ENCODE measurements at places on chromosomes 1 and 21.

- no peak for DNase-seq
Observed at GRCh38 chr1:61812916-61813315, 70.6 kb downstream of the PATJ start.

GRCh38 chr1:212935387-212935981, 14.9 kb upstream of the VASH2 start:
- DNase-seq = no peak

GRCh38 chr1:215433237-215433636, 133.9 kb upstream of the KCTD3 start:
- DNase-seq = no peak

DNA sequence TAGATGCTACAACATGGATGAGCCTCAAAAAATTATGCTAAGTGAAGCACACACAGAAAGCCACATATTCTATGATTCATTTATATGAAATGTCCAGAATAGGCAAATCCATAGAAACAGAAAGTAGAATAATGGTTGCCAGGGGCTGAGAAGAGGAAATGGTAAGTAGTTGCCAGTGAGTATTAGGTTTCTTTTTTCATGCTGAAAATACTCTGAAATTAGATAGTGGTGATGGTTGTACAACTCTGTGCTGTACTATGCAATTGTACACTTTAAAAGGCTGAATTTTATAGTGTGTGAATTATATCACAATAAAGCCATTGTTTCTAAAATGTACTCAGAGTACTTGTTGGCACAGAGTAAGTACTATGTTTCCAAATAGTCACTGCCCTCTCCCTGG, 15.5 kb upstream of the GFI1 start:
- DNase-seq = no peak

DNA sequence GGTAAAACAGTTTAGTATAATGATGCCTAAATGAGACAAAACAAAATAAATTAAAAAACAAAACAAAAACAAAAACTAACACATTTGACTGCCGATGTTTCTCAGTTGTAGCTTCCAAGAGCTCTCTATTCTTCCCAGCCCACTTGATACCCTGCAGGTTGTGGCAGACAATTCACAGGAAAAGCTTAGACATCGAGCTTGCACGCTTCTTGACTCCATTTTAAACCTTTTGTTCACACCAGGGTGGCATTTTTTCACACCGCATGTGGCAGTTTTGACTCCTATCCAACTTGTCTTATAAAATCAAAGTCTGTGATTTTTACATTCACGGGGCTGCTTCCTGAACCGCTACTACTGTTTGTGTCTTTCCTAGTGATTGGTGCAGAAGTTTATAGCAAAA, 575.9 kb downstream of the USP25 start:
- DNase-seq = no peak

DNA sequence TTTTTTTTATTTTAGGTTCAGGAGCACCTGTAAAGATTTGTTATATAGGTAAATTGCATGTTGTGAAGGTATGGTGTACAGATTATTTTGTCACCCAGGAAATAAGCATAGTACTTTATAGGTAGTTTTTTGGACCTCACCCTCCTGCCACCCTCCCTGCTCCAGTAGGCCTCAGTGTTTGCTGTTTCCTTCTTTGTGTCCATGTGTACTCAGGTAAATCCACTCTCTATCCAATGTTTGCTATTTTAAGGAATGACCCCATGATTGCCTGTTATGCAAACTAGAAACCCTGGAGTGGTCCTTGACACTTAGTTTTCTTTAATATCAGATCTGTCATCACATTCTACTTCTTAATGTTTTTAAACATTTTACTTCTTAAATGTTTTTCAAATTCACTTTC, 33.9 kb downstream of the LHX9 start:
- no peak for DNase-seq

GRCh38 chr1:21668232-21668950, 766 bp downstream of the RAP1GAP start:
- DNase-seq = no peak

- DNase-seq = no peak
Observed at GRCh38 chr1:178875936-178876335, 5.1 kb upstream of the ANGPTL1 start.

DNA sequence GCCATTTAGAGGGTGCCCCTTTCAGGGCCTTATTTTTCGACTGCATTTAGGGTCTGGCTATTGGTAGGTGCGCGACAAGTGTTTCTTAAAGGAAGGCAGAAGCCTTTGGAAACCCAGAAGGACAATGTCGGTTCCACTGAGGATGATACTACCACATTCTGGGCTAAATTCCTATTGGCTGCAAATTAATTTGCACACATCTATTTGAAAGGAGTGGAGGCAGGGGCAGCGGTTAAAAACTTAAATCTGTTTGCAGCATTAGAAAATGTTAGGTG, 1.1 kb downstream of the PATJ start:
- no peak for DNase-seq

- peak; percentile 73 for DNase-seq
Observed at GRCh38 chr1:155226188-155226909, 17.9 kb downstream of the MTX1 start.

DNA sequence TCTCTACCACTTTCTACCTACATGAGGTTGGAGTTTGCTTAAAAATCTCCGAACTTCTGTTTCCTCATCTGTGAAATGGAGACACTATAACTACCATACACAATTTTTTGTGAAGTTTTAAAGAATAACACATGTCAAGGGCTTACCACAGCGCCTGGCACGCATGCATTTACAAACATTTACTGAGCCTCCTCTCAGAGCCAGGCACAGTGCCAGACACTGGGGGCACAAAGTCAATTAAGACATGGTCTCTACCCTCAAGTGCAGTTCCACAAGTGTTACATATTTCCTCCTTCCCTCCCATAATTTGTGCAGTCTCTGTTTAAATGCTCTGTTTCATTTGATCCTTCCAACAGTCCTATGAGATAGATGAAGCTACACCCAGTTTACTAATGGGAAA, 356.4 kb upstream of the ESRRG start:
- DNase-seq = no peak

GRCh38 chr1:25945761-25946160, 39.5 kb upstream of the STMN1 start:
- DNase-seq = no peak

DNA sequence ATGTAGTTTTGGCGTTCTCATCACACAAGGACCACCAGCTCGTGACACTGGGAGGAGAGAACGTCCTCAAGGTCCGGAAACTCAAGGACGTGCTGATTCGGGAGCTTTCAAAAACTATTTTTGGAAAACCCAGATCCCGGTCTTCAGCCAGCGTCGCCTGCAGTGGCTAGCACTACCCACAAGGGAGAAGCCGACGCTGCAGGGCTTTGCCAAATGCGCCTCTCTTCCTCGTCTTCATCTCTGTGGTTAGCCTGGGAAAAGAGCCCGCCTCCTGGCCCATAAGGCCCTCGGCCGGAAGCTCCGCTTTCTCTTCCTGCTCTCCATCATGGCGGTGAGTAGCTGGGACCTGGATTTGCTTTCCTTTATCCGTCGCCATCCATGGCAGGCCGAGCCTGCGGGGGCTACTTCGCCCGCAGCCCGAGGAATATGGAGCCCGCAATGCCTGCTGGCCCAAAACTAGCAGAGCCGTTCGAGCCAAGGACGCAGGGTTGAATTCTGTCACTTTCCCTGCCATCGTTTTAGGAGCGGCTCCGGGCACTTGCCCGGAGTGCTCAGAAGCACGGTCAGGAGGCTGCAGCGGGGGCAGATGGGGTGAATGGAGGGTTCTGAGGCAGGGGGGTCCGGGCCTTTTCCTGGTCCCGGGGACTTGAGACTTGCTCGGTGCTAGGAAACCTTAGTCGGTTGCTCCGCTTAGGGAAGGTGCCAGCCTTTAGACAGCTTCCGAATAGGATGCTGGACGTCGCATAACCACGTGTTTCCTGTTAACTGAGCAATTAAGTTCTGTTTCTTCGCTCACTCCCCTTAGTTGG, at the start of gene RPL11:
Gene RPL11, plus strand, starts transcription at position 308 of the 809 bp plus-strand sequence. Its CDS starts 18 bp downstream, at position 326.
- DNase-seq = peak; percentile 76

DNA sequence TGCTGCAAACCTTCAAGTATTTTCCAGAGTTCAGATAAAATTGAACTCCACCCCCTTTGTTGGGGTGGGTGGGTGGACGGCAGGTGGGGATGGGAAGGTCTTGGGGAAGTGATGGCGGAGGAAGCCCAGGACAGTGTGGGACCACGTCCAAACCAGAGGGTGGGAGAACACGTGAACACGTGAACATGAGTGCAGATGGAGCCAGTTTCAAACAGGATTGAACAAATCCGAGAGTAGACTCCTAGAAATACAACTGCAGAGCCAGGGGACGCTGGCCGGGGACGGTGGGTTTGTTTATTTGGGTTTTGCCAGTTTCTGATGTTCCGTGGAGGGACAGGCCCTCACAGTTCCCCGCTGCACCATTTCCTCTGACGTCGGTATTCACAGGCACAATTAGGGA, 2.9 kb downstream of the KRTAP10-2 start:
- DNase-seq = no peak

DNA sequence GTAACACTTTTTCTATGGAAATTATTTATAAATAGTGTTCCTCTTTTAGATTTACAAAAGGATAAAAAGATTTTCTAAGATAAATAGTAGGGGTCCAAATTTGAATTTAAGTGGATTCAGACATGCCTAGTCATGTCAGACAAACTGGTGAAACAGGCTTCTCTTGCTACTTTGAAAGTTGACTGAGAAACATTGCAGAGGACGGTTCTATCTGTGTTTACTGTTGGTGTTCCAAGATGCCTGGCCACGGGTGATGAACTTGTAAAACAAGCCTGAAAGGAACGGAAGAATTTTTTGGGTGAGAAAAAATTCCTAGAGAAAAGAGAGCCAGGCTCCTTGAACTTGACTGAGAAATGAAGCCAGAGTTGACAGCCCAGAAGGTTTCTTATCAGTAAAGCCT, 2.2 kb downstream of the KRTAP19-1 start:
- no peak for DNase-seq

GRCh38 chr1:215875712-215876111, 308.6 kb downstream of the KCTD3 start:
- no peak for DNase-seq

GRCh38 chr1:20403423-20404145, 82.4 kb downstream of the CAMK2N1 start:
- DNase-seq = no peak

- no peak for DNase-seq
Observed at GRCh38 chr1:62917314-62917713, 133.4 kb downstream of the ATG4C start.

DNA sequence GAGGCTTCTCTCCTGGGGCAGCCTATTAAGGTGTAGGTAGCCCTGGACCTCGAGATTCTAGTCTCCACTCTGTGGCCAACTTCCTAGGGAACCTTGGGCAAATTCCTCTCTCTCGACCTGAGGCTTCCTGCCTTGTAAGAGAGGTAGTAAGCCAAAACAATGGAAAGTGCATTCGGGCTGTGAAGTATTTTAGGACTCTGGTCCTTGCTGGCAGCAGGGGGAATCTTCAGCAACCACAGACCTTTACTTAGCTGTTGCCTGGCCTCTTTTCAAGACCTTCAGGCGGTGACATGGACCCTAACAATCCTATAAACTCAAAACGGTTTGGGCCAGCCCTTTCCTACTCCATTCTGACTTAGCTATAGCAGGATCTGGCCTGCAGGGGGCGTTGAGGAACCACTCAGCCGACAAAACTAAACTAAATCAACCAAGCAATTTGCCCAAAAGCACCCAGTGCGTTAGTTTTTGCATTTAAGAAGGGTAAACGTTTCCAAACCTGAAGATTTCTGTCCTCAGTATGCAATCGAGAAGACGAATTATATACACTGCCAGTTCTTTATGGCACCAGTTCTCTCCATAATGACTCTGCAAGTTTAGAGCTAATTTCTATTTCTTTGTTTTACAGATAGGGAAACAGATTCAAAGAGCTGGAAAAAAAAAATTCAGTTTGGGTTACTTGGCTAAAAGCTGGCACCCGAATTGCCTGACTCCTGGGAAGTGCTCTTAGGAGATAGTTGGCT, 10.9 kb upstream of the SESN2 start:
- peak; percentile 76 for DNase-seq

DNA sequence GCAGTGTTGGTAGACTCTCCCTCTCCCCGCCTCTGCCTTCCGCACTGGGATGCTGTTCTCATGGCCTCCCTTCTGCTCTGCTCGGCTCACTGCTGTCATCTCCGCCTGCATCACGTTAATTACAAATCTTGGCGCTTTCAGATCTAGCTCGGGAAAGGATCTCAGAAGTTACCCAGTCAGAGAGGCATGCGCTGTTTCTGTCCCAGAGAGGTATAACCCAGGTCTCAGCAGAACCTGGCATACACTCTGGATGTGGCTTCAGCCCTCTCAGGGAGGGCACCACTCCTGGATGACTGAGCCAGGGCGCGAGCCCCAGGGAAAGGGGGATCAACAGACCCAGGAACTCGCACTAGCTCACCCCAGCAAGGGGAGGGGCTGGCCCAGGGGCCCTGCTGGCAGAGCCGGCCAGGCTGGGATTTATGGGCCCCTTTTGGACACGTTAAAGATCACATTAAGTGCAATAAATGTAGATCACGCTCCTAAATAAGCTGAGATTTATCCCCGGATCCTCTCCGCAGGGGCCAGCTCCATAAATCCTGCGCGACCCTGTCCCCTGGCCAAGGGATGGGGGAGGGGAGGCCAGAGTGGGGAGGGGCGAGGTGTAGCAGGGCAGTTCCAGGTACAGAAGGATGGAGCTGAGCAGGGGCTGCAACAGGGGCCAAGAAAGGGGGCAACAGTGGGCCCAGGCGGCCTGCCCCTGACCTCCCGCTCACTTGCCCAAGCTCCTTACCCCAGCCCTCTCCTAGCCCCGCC, 101.3 kb upstream of the ZBTB40 start:
- no peak for DNase-seq

DNA sequence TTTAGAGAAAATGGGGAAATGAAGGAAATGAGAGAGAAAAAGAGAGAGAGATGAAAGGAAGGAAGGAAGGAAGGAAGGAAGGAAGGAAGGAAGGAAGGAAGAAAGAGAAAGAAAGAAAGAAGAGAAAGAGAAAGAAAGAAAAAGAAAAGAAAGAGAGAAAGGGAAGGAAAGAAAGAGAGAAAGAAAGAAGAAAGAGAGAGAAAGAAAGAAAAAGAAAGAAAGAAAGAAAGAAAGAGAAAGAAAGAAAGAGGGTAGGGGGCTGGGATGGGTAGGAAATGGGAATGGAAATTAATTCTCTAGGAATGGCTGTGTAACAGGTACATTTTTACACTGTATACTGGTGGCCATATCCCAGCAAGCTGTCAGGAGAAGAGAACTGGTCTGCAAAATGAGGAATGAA, 4.3 kb upstream of the SH2D1B start:
- no peak for DNase-seq

DNA sequence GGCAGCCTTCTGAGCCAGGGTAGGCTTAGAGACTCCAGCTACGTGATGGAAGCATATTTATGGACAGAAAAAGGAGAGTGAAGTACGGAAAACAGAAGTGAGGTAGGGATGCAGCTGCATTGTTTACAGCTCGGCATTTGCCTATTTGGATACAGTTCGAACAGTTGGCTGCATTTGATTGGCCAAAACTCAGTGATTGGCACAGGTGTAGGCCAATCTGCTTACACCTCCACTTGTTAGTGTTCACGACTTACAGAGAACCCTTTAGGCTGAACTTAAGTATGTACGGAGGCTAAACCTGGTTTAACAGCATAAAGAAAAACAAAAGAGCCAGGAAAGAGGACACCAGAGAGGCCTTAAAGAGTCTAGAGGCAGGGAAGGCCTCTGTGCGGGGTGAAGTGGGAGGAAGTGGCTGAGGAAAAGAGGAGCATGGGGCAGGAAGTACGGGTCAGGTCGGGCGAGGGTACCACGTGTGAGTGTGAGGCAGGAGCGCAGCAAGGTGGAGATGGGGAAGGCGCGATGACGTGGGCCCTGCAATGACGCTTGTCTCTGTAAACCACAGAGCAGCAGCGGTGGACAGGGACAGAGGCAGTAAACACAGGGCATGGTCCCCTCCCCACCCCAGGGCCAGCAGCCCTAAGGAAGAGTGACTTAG, 32.0 kb downstream of the RSPH1 start:
- DNase-seq = peak; percentile 42

Data from T-helper 17 cell (primary cell).